Activated T-helper 17 cell treated with anti-CD3 and anti-CD28 coated beads, Interleukin-2, amount 50 U/mL, for 72 hours (primary cell): ENCODE measurements at places on chromosomes 4 and X. TPM values are rescaled to one million over a fixed set of nuclear protein-coding genes. Genes with fewer than 3 reads are reported as not detected.

SSX2 gene
- not detected for total RNA-seq

NEUROG2 gene
- not detected for total RNA-seq

IBSP gene
- not detected for total RNA-seq

WWC2 gene
- 0.76 TPM for total RNA-seq

GRCh38 chr4:48727666-48728459 is 52.2 kb downstream of the FRYL start:
- ATAC-seq = no peak

DNA sequence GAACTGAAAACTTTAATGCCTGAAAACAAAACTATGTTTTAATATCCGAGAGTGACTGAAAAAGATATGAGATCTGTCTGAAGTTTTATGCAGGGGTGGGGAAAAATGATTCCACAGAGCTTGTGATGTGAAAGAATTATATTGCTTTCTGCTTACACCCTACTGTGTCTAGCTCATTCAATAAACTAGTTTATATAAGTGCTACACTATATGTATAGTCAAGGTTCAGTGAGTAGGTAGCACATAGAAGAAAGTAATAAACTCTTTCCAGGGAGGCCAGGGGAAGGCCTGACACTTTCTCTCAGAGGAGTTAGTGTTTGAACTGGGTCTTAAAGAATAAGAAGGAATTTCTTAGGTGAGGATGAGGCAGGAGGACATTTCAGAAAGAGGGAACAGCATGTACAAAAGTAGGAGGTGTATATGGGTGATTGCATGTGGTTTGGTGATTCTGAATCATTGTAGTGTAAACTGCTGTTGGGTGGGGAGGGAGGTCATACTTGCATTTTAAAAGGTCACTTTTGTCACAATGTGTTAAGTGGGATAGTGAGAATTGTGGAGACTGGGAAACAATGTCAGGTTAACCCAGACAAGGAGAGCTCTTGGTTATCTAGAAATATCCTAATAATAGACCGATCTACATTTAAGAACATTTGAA is 25.1 kb upstream of the TEX13D start:
- peak; percentile 69 for ATAC-seq

DNA sequence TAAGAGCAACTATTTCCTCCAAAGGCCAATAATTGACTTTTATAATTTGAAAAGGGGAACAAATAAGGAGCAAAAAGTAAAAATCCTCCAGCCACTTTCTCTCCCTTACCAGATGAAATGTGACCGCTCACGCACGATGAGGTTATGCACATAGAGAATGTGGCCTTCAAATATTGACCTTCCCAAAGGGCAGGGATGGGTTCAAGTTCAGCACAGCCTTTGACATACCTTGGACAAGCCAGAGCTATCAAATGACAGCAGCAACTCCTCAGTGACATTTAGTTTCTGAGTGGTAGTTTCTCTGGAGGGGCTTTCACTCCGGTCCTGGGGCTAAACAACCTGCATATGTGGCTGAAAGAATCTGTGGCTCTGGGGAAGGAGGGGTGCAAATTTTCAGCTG is 50.7 kb downstream of the AMOT start:
- no peak for ATAC-seq

- ATAC-seq = no peak
Observed at GRCh38 chr4:153919667-153920066, 130.8 kb upstream of the SFRP2 start.

DNA sequence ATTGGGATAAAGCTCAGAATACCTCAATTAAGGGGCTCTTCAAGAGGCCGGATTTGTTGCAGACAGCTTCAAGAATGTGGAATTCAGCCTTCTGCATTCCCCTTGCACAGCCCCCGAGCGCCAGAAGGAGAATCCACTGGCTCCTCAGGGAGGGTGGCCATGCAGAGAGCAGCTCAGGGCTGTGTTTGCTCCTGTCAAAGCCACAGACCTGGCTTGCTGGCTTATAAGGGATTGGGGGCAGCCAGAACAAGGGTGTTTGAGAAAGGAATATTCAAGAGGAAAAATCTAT is 36.8 kb downstream of the ING2 start:
- ATAC-seq = no peak

DNA sequence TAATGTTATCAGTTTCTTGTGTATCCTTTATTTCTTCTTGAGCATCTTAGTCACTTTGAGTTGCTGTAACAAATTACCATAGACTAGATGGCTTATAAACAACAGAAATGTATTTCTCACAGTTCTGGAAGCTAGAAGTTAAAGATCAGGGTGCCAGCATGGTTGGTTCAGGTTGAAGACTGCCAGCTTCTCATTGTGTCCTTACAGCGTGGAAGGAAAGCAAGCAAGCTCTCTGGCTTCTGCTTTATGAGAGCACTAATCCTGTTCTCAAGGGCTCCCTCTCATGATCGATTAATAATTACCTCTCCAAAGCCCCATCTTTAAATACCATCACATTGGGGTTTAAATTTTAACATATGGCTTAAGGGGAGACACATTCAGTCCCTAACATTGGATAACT is 497.2 kb downstream of the RAPGEF2 start:
- no peak for ATAC-seq

DNA sequence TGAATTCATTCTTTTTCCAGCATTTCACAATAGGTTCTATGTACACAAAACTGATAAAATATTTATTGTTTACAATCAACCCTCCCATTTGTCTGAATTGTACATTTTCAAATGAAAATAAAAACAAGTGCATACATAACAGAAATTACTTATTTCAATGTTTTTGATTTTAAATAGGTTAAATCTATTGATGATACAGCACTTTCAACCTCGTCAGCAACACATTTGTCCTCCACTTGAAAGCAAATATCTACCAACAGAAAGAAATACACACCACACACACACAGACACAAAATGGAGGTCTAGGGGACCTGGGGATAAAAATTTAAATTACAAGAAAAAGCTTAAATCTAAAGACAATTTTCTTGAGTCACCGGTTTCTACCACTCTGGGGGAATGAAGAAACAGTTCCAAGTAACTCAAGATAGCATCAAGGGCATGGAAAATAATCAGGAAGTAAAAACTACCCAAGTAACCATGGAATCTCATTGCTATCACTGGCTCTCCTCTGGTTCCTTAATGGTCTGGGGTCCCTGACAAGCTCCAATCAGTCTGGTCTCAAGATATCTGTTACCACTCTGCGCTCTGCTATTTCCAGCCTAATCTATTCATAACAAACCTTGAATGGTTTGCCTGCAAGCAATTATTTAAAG is 27.6 kb downstream of the ANKRD17 start:
- ATAC-seq = no peak

DNA sequence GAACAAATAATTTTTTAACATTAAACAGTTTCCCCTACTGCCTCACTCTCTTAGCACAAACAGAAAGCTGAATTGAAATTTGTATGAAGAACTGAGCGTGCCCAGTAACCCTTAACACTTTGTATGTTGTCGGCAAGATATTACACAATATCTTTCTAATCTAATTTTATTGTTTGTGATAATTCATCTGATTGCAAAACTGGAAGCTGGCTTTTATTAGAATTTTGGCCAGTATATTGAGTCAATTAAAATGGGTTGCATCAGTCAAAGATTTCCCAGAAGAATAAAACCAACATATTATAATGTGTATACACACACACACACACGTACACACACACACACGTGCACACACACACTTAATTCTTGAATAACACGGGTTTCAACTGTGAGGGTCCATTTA is 2332.1 kb downstream of the PCDH7 start:
- ATAC-seq = no peak

DNA sequence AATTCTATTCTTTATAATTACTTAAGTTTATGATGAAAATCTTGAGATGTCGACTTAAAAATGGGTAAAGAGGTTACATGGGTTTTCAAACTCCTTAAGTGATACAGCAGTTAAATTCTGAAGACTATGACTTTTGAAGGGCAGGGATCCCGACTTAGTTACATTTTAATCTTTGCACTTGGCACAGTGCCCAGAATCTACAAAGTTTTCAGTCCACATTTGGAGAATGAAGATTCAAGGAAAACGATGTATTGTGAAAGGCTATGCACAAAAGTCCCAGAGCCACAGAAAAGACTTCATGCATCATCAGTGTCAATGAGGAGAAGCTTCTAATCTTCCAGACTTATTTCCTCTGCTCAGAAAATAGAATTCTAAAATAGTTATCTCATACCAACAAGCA is 36.3 kb upstream of the GRPR start:
- no peak for ATAC-seq

GRCh38 chrX:25015486-25016360 is at the start of gene ARX:
Gene ARX, minus strand, starts transcription at chrX:25015965. Its CDS starts 228 bp downstream, at chrX:25015737.
- ATAC-seq = peak; percentile 35
